AG09309 (cell line): ENCODE measurements at places on chromosomes 2 and 18.

- no peak for DNase-seq
Measured at GRCh38 chr2:127542231-127542630, 6.7 kb downstream of the MYO7B start.

- DNase-seq: no peak
Measured at GRCh38 chr2:223591596-223591995, 10.6 kb downstream of the SCG2 start.

- DNase-seq: no peak
Measured at GRCh38 chr2:80403081-80403480, 98.5 kb upstream of the LRRTM1 start.

DNA sequence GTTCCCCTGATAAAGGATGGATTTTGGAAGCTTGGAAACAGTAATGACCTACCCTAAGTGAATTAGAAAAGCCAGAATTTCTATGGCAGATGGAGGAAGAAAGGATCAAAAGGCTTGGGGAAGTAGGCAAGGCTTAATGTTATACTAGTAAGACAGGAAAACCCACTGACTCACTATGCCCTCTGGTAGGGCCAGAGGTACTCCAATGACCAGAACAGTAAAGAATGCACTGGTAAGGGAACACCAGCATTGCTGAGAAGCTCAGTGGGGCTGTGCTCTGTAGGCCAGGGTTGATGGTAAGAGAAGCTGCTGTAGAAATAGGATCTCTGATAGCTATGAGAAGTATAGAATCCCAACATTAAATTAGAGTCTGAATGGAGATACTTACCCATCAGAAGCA lies 126.4 kb downstream of the GFPT1 start:
- no peak for DNase-seq

DNA sequence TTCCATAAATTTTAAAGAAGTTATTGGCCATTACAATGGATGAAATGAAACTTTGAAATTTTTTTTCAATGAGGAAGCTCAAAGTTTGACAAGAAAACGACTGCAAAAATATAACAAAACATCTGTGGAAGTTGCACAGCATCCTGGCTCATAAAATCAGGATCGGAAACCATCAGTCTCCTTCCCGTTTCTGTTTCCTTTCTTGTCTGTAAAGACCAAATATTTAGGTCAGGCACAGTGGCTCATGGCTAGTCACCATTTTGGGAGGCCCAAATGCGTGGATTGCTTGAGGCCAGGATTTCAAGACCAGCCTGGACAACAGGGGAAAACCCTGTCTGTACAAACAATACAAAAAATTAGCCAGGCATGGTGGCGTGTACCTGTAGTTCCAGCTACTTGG lies 27.6 kb upstream of the SSB start:
- DNase-seq: no peak

GRCh38 chr18:50750546-50750945 lies 69.3 kb downstream of the MRO start:
- no peak for DNase-seq

GRCh38 chr2:101310834-101311695 lies 2.6 kb upstream of the RNF149 start:
- no peak for DNase-seq

- no peak for DNase-seq
Measured at GRCh38 chr2:234690569-234691213, 193.8 kb upstream of the ARL4C start.

GRCh38 chr2:129061069-129061768 lies 742.6 kb upstream of the HS6ST1 start:
- DNase-seq: no peak

DNA sequence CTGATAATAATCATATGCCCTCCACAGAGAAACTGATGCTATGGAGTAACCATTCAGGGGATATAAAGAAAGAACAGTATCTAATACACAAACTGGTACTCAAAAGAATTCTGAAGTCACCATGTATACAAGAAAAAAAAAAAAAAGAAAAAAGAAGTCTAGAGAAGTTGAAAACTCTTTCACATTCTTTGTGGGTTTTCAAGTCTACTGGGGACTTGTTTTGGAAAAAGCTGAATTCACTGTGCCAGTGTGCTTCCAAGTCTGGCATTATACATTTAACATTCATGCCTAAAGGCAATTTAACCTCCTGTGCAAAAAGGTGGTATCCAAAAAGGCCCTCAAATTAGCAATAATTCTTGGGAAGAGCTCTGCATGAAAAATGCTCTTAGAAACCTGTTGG lies 94.8 kb upstream of the ITGB6 start:
- no peak for DNase-seq

GRCh38 chr2:176854062-176854461 lies 358.5 kb upstream of the HNRNPA3 start:
- DNase-seq: no peak

DNA sequence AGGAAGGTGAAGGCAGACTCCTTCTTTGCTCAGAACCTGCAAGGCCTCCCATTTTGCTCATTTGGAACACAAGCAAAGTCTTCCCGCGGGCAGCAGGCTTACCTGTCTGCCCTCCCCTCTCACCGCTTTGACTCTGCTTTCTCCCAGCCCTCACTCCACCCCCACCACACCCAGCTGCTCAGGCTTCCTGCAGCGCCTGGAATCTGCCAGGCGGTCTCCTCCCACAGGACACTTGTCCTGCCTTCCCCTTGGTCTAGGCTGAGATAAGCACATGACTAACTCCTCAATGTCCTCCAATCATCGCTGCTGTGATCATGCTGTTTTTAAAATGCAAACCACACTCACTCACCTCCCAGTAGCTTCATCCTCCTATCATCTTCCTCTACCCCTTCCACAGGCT lies 430.0 kb downstream of the ZNF516 start:
- DNase-seq: no peak

DNA sequence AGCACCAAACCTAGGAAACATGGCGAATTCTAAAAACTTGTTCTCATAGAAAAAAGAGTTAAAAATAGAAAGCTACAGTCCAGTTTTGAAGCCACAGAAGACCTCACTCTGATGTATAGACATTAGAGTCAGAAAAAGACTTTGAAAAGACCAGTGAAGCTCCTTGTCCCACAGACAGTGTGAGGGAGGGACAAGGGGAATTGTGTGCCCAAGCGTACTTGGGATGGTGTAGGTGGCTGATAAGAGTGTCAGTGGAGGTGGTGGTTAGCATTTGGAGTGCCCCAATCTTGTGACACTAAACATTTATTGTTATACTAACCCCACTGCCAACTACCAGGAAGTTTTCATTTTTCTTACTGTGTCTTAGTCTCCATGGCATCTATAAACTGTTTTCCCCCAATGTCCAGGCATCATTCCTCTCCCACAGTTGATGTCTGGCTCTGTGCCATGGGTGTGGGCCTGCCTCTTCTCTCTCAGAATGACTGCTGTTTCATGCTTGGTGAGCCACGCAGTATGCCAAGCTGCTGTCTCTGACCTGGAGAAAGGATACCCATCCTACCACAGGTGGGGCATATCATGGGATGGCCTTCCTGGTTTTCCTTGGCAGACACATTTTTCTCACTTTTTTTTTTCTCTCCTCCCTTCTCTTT lies 161.4 kb downstream of the RPIA start:
- DNase-seq: no peak

GRCh38 chr2:85536479-85536878 lies 2.5 kb upstream of the MAT2A start:
- DNase-seq: peak; percentile 67

GRCh38 chr2:215107216-215108056 lies 31.0 kb downstream of the ABCA12 start:
- DNase-seq: no peak

- DNase-seq: no peak
Measured at GRCh38 chr2:70126413-70126812, 39.1 kb downstream of the PCBP1 start.

GRCh38 chr2:44537264-44537663 lies 175.5 kb downstream of the CAMKMT start:
- DNase-seq: no peak

DNA sequence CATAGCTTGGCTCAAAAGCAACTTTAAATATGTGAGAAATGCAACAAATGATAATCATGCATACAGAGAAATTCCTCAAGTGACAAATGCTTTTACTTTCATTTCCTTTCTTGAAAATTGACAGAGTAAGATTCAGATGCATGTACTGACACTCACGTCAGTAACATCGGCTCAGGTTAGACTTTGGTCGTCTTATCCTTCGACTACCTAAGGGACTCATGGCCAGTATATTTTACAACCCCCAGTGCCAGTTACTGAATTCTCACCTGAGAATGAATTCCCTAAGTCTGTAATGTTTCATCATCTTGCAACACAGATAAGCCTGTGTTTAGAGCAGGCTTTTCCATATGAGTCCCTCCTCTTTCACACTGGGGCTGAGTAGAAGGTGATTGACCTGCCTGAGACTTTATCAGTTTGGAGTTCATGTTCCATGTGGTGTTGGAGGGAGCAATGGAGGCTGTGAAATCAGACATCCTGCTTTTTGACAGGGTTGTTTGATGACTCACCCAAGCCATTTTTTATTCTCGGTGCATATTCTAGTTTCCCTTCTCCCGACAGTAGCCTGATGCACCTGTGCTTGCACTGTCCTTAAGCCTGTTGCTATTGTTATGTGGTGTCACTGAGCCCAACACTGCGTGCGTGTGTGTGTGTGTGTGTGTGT lies 30.5 kb upstream of the ATP8B1 start:
- no peak for DNase-seq

GRCh38 chr2:204892506-204893255 lies 347.4 kb downstream of the PARD3B start:
- DNase-seq: peak; percentile 82

DNA sequence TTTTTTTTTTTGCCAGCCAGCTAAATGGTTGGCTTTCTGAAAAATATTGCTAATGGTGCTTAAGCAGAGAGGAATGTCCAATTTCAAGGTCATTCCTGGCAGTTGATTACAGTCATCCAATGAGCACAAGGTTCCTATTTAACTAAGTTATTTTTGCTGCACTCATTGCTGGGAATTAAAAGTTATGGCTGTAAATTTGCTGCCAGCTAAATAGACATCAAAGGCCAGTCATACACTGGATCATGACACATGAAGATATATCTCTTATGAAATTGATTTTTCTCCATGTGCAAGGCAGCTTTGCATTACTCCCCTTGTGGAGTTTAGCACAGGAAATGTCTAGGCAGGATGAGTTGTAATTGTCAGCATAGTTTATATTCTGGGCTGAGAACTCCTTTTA lies 1898.4 kb upstream of the CELF4 start:
- DNase-seq: peak; percentile 17

- no peak for DNase-seq
Measured at GRCh38 chr18:29531746-29532145, 1354.8 kb upstream of the CDH2 start.

DNA sequence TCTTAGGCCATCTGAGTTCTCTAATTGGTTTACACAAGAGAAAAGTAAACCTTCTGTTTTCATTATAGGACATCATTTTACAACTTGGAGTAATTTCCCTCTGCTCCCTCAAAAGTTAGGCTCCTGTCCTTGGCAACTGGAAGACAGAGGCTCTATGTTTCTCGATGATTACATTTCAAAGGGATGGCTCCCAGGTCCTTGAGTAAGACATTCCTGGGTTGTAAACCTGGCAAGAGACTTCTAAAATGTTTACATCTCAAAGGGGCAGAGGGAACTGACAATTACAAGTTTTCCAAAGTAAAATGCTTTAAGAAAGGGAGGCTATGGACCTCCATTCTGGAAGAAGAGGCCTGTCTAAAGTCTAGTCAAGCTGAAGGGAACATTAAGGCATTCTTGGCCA lies 268.3 kb upstream of the REG3G start:
- no peak for DNase-seq

DNA sequence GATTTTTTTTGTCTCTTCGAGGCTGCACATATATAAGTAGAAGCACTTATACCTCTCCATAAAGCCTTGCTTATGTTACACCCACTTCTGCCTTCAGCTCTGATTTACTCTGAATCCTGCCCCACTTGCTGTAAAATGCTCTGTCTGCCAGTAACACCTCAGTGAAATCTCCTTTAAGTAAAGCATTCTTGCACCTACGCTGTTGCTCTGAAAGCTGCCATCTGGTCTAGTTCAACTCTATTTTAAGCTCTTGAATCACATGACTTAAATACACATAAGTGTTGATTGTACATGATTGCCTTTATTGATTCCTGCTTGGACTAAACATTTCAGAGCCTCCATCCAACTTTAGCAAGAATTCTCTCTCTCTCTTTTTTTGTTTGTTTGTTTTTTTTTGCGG lies 609.0 kb upstream of the CELF4 start:
- no peak for DNase-seq

- no peak for DNase-seq
Measured at GRCh38 chr2:138207074-138207930, 243.0 kb downstream of the HNMT start.

GRCh38 chr2:27857417-27858172 lies 32.6 kb downstream of the RBKS start:
- DNase-seq: peak; percentile 33

DNA sequence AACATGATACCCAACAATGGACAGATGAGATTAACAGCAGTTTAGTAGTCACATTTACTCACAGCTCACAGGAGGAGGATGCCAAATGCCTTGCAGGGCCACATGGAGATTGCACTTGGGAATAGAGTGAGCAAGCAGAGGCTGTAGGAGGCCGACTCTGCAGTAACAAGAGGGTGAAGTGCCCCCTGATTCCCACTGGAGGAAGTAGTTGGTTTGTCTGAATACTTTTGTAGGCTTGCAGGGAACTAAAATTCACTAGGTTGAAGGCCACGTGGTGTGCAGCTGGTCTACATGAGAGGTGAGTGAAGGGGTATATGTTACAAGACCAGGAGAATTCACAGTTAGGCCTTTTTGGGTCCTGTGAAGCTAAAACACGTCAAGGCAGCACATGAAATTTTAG lies 419.3 kb upstream of the TNP1 start:
- no peak for DNase-seq

GRCh38 chr2:231280846-231281245 lies 82.4 kb downstream of the ARMC9 start:
- no peak for DNase-seq

- no peak for DNase-seq
Measured at GRCh38 chr2:238873841-238874240, 26.0 kb downstream of the TWIST2 start.

DNA sequence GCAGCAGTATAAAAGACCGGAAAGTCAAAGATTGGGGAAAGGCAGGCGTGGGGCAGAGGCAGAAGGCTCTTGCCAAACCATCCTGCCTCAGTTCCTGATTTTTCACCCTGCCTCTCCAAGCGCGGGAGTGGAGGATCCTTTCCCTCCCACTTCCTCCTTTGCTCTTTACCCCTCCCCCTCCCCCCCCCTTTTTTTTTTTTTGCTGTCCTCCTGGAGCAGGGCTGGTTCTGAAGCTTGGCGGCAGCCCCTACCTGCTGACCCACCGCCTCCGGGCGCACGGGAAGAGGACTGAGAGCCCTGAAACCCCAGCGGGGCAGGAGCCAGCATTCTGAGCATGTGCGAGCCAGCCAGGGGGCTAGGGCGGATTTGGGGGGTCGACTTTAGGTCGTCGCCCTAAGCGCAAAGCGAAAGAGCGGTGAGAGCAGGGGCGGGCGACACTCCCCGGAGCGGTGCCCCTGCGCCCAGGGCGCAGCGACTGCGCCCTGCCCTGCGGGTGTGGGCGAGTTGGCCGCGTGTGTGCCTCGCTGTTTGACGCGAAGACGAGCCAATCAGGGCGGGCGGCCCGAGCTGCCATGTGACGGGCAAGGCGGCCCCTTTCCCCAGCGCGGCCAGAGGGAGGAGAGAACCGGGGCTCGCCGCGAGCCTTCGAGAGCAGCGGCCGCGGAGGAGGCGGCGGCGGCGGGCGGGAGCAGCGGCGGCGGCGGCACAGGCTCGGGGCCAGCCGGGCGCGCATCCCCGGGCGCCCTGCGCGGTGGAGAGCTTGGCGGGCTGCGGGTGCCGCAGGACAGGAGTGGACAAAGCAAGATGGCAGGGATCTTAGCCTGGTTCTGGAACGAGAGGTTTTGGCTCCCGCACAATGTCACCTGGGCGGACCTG lies at the start of gene CERS6:
CERS6 (plus strand) TSS at position 628 of the 876 bp plus-strand sequence; CDS start at position 805, 177 bp downstream.
- DNase-seq: peak; percentile 74

- DNase-seq: no peak
Measured at GRCh38 chr2:237773826-237774225, 24.8 kb upstream of the RBM44 start.
